Lung (tissue), 17 donors: ENCODE measurements at places on chromosomes 1 and 21. TPM values are rescaled to one million over a fixed set of nuclear protein-coding genes. Genes with fewer than 3 reads are reported as not detected.

- H3K27me3 ChIP-seq = no peaks in the 10 kb centered on the region
- H3K4me1 ChIP-seq = no peaks in the 10 kb centered on the region
- H3K27ac ChIP-seq = no peak overlapping the region
Observed at GRCh38 chr1:43605766-43606165, 44.2 kb upstream of the KDM4A start.

DNA sequence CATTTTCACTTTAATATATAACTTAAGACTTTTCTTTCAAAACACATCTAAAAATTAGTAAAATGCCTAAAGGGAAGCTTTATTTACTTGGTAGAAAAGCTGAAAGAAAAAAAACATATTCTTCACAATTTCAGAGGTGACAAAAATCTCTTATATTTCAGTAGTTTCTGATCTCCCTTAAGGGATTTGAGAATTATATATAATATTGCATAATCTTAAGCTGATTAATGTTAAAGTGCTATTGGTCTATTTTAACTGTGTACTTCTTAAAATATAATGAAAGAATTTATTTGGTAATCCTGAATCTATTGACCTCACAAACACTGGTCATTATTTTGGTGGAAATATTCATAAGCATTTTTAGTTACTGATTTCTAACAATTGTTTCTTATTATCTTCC is 1.2 kb upstream of the VPS45 start:
- no peak overlapping the region for H3K4me3 ChIP-seq
- no peak for DNase-seq
- no peaks in the 10 kb centered on the region for H3K27me3 ChIP-seq
- H3K27ac ChIP-seq = no peak overlapping the region
- peaks cover 14% of the 10 kb centered on the region for H3K4me1 ChIP-seq
- peaks cover 3% of the 10 kb centered on the region for H3K36me3 ChIP-seq

DNA sequence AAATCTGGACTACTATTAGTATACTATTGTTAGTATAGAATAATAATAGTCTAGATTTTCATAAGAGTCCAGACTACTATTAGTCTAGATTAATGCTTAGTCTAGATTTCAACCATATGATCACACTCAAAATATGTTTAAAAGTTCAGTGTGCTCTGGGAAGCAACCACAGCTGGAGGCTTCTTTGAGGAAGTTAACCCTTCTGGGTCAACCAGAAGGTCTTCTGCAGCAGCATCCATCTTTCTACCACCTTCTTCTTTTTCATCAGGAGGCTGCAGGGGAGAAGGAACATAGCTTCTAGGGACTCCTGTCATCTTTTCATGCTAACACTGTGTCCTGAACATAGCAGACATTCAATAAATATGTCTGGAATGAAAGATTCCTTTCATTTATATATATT is 51.2 kb upstream of the DNAJC6 start:
- no peak for DNase-seq
- H3K4me3 ChIP-seq = no peak overlapping the region
- H3K27me3 ChIP-seq = peaks cover 16% of the 10 kb centered on the region
- H3K4me1 ChIP-seq = peaks cover 3% of the 10 kb centered on the region

GRCh38 chr1:54352755-54353154 is 53.4 kb downstream of the SSBP3 start:
- H3K4me1 ChIP-seq = peaks cover 43% of the 10 kb centered on the region
- no peak overlapping the region for H3K27ac ChIP-seq
- H3K36me3 ChIP-seq = no peaks in the 10 kb centered on the region
- DNase-seq = no peak

DNA sequence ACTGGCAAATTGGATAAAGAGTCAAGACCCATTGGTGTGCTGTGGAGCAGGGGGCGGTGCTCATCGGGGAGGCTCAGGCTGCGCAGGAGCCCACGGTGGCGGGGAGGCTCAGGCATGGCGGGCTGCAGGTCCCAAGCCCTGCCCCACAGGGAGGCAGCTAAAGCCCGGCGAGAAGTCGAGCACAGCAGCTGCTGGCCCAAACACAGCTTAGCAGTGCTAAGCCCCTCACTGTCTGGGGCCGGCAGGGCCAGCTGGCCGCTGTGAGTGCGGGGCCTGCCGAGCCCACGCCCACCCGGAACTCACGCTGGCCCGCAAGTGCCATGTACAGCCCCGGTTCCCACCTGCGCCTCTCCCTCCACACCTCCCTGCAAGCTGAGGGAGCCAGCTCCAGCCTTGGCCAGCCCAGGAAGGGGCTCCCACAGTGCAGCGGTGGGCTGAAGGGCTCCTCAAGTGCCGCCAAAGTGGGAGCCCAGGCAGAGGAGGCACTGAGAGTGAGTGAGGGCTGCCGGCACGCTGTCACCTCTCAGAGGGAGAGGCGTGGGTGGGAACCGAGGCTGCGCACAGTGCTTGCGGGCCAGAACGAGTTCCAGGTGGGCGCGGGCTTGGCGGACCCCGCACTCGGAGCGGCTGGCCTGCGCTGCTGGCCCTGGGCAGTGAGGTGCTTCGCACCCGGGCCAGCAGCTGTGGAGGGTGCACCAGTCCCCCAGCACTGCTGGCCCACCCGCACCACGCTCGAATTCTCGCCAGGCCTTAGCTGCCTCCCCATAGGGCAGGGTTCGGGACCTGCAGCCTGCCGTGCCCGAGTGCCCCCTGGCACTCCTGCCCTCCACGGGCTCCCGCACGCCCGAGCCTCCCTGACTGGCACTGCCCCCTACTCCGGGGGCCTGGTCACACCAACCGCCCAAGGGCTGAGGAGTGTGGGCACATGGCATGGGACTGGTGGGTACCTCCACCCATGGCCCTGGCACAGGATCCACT is 263.4 kb downstream of the GPR52 start:
- H3K27ac ChIP-seq = no peak overlapping the region
- no peak overlapping the region for H3K4me3 ChIP-seq
- H3K4me1 ChIP-seq = no peaks in the 10 kb centered on the region
- H3K27me3 ChIP-seq = no peaks in the 10 kb centered on the region
- H3K36me3 ChIP-seq = no peaks in the 10 kb centered on the region

- no peaks in the 10 kb centered on the region for H3K4me1 ChIP-seq
- H3K36me3 ChIP-seq = no peaks in the 10 kb centered on the region
- no peak for DNase-seq
Observed at GRCh38 chr1:166902279-166902678, 26.2 kb upstream of the TADA1 start.

- no peak overlapping the region for H3K4me3 ChIP-seq
- peaks cover 6% of the 10 kb centered on the region for H3K27me3 ChIP-seq
- peaks cover 15% of the 10 kb centered on the region for H3K4me1 ChIP-seq
- DNase-seq = peak; percentile 89
- H3K36me3 ChIP-seq = no peaks in the 10 kb centered on the region
Observed at GRCh38 chr1:31760471-31761470, 3.4 kb downstream of the ADGRB2 start.

DNA sequence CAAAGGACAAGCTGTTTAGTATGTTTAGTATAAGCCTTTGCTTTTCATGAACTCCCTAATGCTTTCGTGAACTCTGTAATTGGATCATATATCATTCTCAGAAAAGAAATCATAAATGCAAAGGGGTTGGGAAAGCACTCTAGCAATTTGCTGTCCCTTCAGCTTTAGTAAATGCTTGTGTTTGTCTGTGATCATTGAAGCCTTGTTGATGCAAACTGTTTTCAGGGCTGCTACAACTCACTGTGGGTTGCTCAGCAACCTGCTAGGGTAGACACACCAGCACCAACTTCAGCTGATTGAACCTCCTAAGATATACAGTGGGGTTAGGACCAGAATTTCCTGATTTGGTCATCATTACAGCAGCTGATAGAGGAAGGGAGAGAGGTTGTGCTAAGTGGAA is 95.0 kb downstream of the SGIP1 start:
- no peaks in the 10 kb centered on the region for H3K27me3 ChIP-seq
- H3K27ac ChIP-seq = no peak overlapping the region
- H3K4me1 ChIP-seq = no peaks in the 10 kb centered on the region
- no peak overlapping the region for H3K4me3 ChIP-seq

GRCh38 chr1:32273391-32274208 is 18.3 kb upstream of the HDAC1 start:
- H3K4me1 ChIP-seq = no peaks in the 10 kb centered on the region
- no peak overlapping the region for H3K4me3 ChIP-seq
- no peaks in the 10 kb centered on the region for H3K27me3 ChIP-seq

- H3K4me1 ChIP-seq = peaks cover 4% of the 10 kb centered on the region
- H3K36me3 ChIP-seq = peaks cover 48% of the 10 kb centered on the region
- no peak overlapping the region for H3K4me3 ChIP-seq
- no peaks in the 10 kb centered on the region for H3K27me3 ChIP-seq
- H3K27ac ChIP-seq = no peak overlapping the region
Observed at GRCh38 chr1:161207173-161207572, 5.0 kb downstream of the NDUFS2 start.

DNA sequence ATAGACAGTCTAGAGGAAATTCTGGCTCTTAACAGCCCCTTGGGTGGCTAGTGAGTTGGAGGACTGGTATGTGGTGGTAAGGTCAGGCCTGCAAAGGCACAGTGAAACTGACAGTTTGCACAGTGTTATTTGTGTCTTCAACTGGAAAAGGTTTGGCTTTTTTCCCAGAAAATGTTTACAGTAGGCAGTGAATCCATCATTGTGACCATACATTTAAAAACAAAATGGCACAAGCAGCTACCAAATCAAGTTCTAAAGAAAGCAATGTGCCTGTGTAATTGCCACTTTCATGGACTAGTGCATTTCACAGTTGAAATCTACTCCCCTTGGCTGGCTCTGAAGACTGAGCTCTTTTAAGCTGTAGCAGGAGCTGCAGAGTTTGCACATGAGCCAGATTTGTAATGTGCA is 24.8 kb downstream of the ATPAF1 start:
- H3K27me3 ChIP-seq = no peaks in the 10 kb centered on the region
- no peak overlapping the region for H3K4me3 ChIP-seq
- DNase-seq = peak; percentile 20
- peaks cover 19% of the 10 kb centered on the region for H3K36me3 ChIP-seq

DNA sequence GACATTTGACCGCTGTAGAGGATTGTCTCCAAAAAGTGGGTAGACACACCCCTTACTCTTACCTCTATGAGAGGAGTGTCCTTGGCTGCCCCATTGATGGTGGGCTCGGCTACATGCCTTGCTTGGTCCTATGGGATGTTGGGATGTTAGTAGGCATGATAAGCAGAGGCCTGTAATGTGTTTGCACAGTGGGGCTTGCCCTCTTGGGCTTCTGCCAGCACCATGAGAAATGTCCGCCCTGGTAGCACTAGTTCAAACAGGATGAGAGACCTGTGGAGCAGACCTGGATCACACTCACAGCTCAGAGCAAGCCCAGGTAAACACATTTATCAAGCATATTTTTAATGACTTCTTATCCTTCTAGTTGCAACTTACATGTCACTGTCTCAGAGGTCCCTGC is 54.2 kb downstream of the SH3GLB1 start:
- H3K27me3 ChIP-seq = no peaks in the 10 kb centered on the region
- no peak overlapping the region for H3K27ac ChIP-seq
- H3K4me3 ChIP-seq = no peak overlapping the region
- H3K4me1 ChIP-seq = no peaks in the 10 kb centered on the region
- H3K36me3 ChIP-seq = no peaks in the 10 kb centered on the region

DNA sequence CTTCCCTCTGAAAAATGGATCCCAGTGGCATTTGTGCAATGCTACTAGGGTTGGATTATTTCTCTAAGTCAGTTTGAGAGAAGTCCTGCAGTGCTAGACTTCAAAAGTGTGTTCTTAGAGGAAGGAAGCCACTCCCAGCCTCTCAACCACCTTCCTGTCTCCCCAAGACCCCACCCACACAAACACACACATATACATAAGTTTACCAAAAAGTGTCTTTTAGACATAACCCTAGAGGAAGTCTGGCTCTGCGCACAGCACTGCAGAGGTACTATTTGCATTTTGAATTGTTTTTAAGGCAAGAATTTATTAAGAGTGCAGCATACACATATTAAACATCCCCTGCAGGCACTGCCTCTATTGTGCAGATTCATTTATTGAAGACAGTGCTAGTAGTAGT is 127.3 kb downstream of the HHIPL2 start:
- no peak overlapping the region for H3K4me3 ChIP-seq
- no peak for DNase-seq
- peaks cover 4% of the 10 kb centered on the region for H3K27me3 ChIP-seq
- no peaks in the 10 kb centered on the region for H3K4me1 ChIP-seq

GRCh38 chr1:54543729-54544496 is 4.1 kb upstream of the ACOT11 start:
- no peaks in the 10 kb centered on the region for H3K36me3 ChIP-seq
- no peak overlapping the region for H3K27ac ChIP-seq
- no peak for DNase-seq

GRCh38 chr1:178686407-178686806 is 38.6 kb upstream of the RALGPS2 start:
- no peak for DNase-seq
- no peak overlapping the region for H3K4me3 ChIP-seq
- H3K4me1 ChIP-seq = no peaks in the 10 kb centered on the region
- no peak overlapping the region for H3K27ac ChIP-seq
- H3K36me3 ChIP-seq = no peaks in the 10 kb centered on the region

DNA sequence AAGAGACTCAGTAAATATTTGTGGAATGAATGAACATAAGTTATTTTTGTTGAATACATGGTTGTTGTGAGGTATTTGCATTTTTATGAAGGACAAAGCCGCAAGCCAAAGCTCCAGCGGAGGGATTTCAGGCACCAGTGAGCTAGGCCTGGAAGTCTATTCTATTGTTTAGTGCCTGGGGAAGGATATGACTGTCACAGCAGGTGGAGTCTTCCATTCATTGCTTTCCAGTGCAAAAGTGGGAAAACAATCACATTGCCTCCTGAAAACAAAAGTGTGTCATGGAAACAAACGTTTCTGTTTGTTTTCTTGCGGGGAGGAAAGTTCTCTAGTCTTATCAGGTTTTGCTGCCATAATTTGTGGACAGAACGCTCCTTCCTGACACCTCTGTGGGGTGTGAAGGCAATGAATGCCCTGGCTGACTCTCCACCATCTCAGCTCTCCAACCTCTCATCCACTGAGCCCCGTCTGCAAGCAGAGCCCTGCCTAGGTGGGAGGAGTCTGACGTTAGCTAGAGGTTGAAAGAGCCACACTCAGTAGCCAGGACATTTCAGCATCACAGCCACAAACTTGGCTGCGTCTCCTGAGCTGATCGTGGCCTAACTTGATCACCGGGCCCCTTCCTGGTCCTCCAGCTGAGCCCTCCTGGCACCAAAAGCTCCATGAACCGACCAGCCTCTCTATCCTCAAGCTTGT is 739.1 kb downstream of the MATN1 start:
- DNase-seq = peak; percentile 1
- H3K27me3 ChIP-seq = no peaks in the 10 kb centered on the region
- H3K27ac ChIP-seq = peak overlapping the region; percentile 77
- H3K4me1 ChIP-seq = no peaks in the 10 kb centered on the region

GRCh38 chr1:63268876-63269275 is 53.5 kb upstream of the FOXD3 start:
- H3K36me3 ChIP-seq = no peaks in the 10 kb centered on the region
- H3K4me3 ChIP-seq = no peak overlapping the region
- no peaks in the 10 kb centered on the region for H3K4me1 ChIP-seq

GRCh38 chr21:19510057-19510456 is 1106.5 kb upstream of the TMPRSS15 start:
- DNase-seq = no peak
- H3K27ac ChIP-seq = no peak overlapping the region
- H3K4me3 ChIP-seq = no peak overlapping the region
- no peaks in the 10 kb centered on the region for H3K4me1 ChIP-seq

GRCh38 chr21:36073181-36073580 is 3.4 kb downstream of the CBR1 start:
- H3K36me3 ChIP-seq = peaks cover 13% of the 10 kb centered on the region
- H3K27me3 ChIP-seq = no peaks in the 10 kb centered on the region
- no peak overlapping the region for H3K4me3 ChIP-seq

- DNase-seq = no peak
- H3K27me3 ChIP-seq = no peaks in the 10 kb centered on the region
- H3K27ac ChIP-seq = no peak overlapping the region
- H3K36me3 ChIP-seq = no peaks in the 10 kb centered on the region
Observed at GRCh38 chr1:111242805-111243523, 15.5 kb downstream of the CHI3L2 start.

The LHX4 gene
- total RNA-seq = not detected

The GATAD2B gene
- total RNA-seq = 20.8 TPM

The IL23R gene
- total RNA-seq = 0.15 TPM

The TMCC2 gene
- total RNA-seq = 27.0 TPM

The CELA3B gene
- total RNA-seq = not detected

The DNAI4 gene
- 61.1 TPM for total RNA-seq

The TMEM201 gene
- 10.8 TPM for total RNA-seq

The LCE1D gene
- total RNA-seq = not detected
